ENCODE measurements at places on chromosomes 12 and 14. TPM values are rescaled to one million over a fixed set of nuclear protein-coding genes. Genes with fewer than 3 reads are reported as not detected.

TGFB3 gene
- total RNA-seq, result 29.9 TPM

EXD2 gene
- total RNA-seq, result 16.7 TPM

KRT71 gene
- not detected for total RNA-seq

KCNC2 gene
- total RNA-seq, result not detected

GRCh38 chr12:132471011-132471857, 18.7 kb upstream of the FBRSL1 start:
- ATAC-seq, result peak; percentile 31

- peak; percentile 16 for ATAC-seq
These were observed 34.2 kb downstream of the MOAP1 start for GRCh38 chr14:93150227-93151208.

DNA sequence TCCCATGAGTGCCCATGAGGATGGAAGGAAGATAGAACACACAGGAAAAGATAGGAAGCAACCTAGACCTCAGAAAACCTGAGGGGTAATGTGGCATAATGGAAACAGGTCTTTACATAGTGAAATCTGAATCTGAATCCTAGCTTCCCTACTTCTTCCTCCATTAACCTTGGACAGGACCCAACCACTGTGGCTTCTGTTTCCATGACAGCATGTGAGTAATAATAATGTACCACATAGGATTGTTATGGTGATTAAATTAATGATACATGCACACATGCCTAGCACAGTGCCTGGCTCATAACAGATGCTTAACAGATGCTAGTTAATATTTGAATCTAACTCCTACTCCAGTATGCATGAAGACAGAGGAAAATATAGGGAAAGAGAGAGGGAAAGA, 11.2 kb downstream of the TTC9 start:
- no peak for ATAC-seq

GRCh38 chr12:102900389-102900788, 16.7 kb downstream of the PAH start:
- no peak for ATAC-seq

GRCh38 chr14:94050231-94050880, 24.2 kb downstream of the OTUB2 start:
- peak; percentile 66 for ATAC-seq

DNA sequence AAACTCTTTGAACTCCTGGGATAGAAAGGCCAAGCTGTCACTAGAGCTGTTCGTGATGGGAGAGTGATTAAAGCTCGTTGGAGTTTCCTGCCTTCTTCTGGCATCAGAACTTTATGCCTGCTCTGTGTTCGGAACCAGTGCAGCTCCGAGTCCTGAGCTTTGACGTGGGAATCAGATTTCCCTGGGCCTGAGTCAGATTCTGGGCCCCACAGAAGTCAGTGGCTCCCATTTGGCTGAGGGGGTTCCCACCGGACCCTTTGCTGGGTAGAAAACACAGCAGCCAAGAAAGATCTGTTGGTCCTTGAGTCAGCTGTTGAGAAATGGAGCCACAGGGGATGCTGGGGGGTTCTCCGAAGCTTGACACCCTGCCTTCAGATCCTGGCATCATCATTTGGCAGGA, 238.0 kb downstream of the CHST11 start:
- ATAC-seq, result peak; percentile 65

GRCh38 chr12:120903412-120904196, 554 bp downstream of the SPPL3 start:
- peak; percentile 80 for ATAC-seq

- no peak for ATAC-seq
These were observed 849.2 kb upstream of the LRFN5 start for GRCh38 chr14:40757376-40757950.

- no peak for ATAC-seq
These were observed 329.1 kb upstream of the ATP2B1 start for GRCh38 chr12:90037740-90038139.

GRCh38 chr12:1592444-1593173, 1.8 kb downstream of the FBXL14 start:
- no peak for ATAC-seq

GRCh38 chr12:13530966-13531365, 334.4 kb downstream of the EMP1 start:
- no peak for ATAC-seq

GRCh38 chr12:56299308-56299852, 750 bp downstream of the CS start:
- ATAC-seq, result no peak

DNA sequence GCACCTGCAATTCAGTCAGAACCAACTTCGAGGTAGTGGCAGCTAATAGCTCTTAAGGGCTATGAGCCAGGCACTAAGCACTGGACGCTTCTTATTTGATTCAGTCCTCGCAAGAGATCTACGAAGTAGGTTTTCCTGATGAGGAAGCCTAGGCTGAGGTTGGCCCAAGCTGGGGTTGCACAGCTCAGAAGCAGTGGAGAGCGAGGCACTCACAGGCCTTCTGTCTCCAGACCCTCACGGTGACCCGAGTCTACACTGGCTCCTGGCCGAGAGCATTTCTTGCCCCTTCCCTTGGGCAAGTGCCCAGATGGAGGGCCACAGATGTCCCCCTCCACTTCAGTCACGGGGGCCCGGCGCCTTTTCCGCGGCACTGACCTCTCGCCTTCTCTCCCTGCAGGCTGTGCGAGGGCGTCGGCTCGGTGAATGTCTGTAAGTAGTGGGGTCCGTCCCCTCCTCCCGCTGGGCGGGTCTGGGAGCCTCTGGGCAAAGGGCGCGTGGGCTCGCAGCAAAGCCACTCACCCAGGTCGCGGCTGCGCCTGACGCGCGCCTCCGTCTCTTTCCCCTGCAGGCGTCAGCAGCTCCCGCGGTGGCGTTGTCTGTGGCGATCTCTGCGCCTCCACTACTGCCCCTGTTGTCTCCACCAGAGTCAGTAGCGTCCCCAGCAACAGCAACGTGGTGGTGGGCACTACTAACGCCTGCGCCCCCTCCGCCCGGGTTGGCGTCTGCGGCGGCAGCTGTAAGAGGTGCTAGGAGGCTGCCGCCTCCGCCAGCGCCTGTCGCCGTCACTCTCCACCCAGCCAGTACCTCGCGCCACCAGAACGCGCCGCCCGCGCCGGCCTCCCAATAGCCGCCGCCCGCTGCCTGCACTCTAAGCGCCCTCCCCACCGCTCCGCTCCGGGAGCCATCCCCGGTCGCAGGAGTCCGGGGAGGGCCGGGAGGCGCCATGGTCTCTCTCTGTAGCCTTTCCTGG, 13.1 kb downstream of the KRT83 start:
- ATAC-seq, result peak; percentile 89

DNA sequence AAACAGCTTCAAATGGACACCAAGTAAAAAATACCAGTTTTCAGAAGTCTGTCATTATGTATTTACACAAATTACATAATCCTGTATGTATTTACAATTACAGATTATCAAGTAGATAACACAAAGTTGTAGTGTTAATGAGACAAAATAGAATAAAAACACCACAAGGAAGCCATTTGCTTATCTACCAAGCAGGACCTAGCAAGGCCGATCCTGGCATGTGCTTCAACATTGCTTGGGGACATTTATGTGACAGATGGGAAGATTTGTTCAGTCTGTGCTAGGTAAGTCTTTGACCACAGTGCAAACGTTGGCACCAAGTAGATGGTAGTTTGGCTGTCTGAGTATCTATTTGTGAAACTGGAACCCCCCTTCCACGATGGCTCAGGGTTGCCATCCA, 35.8 kb downstream of the BCAT1 start:
- no peak for ATAC-seq

DNA sequence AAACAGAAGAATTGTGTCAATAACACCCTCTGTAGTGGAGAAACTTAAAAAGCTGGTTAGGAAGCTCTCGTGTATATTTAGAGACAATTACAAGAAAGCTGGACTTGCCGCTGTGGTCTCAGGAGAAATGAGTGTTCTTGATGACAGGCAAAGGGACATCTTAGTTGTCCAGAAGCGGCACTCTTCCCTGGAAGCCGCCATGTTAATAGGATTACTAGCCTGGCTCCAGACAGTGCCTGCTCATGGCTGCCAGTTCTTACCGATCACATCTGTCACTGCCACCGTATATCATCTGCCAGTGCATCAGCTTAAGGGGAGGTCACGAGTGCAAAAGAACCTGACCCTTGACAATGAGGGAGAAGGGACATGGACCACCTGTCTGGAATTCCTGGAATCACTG, 48.9 kb downstream of the C14orf132 start:
- no peak for ATAC-seq

DNA sequence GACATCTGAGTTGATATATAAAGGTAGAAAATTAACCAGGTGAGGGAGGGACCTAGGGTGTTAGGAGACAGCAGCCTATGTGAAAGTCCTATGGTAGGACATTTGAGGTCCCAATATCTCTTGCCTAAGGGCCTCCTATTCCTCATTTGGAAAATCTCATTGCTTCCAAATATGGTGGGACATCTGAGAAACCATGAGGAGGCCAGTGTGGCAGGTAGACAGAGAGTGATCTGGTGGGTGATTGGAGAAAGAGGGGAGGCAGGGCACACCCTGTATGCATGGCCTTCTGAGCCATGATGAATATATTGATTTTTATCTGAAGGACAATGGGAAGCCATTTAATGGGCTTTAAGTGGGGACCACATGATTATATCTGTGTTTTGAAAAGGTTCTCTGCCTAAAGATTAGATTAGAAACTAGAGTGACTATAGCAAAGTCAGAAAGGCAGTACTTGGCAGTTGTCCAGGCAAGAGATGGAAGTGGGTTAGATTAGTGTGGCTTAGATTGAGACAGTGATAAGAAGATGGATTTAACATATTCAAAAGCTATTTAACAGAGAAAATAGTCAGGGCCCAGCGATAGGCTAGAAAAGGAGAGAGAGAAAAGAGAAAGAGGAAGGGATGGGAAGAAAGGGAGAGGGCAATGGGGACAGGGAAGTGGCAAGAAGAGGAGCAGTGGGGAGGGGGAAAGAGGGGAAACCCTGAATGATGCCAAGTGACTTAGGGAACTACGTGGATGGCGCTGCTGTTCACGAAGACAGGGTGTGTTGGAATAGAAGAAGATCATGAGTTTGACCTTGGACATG, 237.2 kb upstream of the SRRM4 start:
- no peak for ATAC-seq

GRCh38 chr14:65054471-65055085, 47.7 kb downstream of the MAX start:
- no peak for ATAC-seq

GRCh38 chr12:127570793-127571360, 696.1 kb upstream of the TMEM132C start:
- ATAC-seq, result no peak

DNA sequence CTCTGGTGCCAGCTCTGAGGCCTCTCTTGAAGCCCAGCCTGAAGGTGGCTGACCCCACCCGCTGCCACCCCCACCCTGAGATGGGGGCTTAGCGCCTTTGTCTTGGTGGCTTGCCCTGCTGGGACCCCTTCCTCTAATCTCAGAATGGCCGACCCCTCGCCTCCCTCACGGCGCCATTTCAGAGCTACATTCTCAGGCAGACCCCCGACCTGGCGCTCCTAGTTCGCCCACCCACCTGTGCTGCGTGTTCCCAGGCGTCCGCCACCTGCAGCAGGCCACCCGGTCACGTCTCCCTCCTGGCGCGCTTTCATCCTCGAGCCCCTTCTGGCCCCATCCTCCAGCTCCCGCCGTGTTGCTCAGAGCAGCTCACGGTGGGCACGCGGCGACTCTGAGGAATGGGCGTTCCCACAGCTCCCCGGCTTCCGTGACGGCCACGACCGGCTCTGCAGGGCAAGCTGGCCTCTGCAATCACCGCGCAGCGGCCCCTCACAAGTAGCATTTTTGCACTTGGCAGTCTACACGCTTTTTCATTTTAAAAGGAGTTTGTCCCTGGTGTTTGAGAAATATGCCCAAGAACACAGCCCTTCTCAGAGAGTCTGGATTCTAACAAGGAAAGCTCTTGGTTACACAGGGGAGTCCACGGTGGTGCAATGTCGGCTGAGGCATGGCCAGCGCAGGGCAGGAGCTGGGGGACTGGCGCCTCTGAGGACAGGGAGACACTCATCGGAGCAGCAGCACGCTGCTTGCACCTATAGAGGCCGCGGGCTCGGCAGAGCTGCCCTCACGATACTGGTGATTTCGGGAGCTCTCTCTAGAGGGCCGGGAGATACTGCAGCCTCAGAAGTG, 105.7 kb upstream of the C14orf180 start:
- ATAC-seq, result no peak

DNA sequence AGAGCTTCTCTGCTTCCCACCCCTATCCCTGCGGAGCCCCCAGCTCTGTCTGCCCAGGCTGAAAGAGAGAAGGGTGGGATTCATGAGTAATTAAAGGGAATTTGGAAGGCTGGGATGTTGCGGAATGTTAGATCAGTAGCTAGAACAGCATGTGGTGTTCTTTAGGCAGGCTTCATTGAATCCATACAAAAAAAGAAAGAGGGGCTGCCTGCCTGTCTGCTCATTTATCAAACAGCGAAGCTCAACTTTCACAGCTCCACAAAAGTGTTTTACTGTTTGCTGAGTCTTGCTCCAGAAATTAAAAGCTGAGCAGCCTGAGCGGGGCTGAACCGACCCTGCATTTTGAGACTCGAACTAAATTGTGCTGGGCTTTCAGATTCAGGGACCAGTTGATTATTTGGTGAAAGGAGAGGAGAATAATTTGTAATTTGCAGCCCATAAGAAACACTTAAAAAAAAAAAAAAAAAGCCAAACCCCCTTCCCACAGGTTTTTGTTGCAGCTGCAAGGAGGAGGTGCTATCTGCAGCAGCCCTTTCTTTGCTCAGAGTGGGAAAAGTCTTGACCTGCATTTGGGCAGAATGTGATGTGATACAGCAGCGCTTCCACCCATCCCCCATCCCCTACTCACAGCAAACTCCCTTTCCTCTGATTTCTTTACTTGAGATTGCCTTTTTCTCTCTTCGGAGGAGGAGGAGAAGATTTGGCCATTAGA, 89.7 kb downstream of the RFX4 start:
- no peak for ATAC-seq

DNA sequence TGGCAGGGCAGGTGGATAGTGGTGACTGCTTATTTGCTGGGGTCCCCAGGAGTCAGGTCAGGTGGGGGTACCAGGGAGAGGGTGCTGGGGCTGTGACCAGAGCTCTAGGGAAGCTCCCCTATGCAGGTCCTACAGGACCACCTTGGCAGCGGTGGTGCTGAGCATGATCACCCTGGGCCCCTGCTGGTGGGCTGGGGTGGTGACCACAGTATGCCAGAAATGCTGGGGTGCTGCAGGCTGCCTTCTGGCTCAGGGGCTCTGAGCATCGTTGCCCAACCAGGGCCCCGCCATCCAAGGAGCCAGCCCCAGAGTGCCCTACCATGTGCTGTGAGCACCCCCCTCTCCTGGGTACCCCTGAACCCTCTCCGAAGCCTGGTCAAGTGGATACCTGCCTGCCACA, 17.5 kb upstream of the NUDT14 start:
- no peak for ATAC-seq

GRCh38 chr12:46110928-46111699, 120.7 kb upstream of the SCAF11 start:
- ATAC-seq, result no peak

DNA sequence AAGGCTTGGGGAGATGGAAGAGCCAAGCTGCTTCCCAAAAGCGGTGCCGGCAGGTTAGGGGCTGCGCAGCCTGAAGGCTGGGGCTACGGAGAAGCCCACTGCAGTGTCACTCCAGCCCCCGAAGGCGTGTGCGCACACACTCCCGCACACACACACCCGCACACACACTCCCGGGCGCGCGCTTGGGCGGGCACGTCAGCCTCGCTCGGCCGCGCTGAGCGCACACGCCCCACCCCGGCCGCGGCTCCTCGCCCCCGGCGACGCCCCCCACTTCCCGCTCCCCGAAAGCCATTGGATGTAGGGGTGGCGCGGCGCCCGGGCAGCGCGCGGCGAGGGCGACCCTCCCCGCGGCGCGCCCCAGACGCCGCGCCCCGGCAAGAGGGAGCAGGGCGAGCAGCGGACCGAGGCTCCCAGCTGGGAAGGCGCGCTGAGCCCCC, at the start of gene KCNK10:
KCNK10 (minus strand) TSS at position 184 of the 437 bp plus-strand sequence. CDS start 471 bp downstream, outside the sequence.
- ATAC-seq, result no peak

Measured in gastroesophageal sphincter (tissue), 4 donors.